Central memory CD8-positive, alpha-beta T cell (primary cell): ENCODE measurements at places on chromosomes 7 and 10.

- peaks cover 61% of the 10 kb centered on the region for H3K4me1 ChIP-seq
- H3K4me3 ChIP-seq, result peak overlapping the region; percentile 68
These were observed 6.5 kb downstream of the ARPC1B start for GRCh38 chr7:99380823-99381663.

- DNase-seq, result no peak
- H3K27ac ChIP-seq, result no peak overlapping the region
- H3K36me3 ChIP-seq, result no peaks in the 10 kb centered on the region
- H3K4me1 ChIP-seq, result no peaks in the 10 kb centered on the region
- no peak overlapping the region for H3K4me3 ChIP-seq
These were observed 349.1 kb downstream of the RPS24 start for GRCh38 chr10:78382772-78383171.

DNA sequence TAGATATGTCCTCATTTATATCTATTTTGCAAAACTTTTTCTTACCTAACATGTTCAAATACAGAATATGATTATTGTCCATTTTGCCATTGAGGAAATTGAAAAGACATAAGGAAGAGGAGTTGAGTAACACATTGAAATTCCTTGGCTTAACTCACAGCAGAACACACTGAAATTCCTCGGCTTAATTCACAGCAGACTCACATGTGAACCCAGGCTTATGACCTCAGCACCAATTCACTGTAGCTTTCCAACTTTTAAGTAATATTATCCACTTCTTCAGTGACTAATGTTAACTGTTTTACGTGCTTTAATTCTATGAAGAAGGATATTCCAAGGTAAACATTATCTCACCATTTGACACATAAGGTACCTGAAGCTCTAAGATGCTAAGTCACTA lies 597.5 kb upstream of the PFKP start:
- H3K4me1 ChIP-seq, result no peaks in the 10 kb centered on the region
- no peaks in the 10 kb centered on the region for H3K27me3 ChIP-seq
- no peak for DNase-seq
- H3K4me3 ChIP-seq, result no peak overlapping the region
- no peaks in the 10 kb centered on the region for H3K36me3 ChIP-seq

- no peak overlapping the region for H3K4me3 ChIP-seq
- H3K4me1 ChIP-seq, result no peaks in the 10 kb centered on the region
- no peak overlapping the region for H3K27ac ChIP-seq
These were observed 41.9 kb downstream of the SPAM1 start for GRCh38 chr7:123966936-123967335.

- no peak for DNase-seq
- H3K4me3 ChIP-seq, result no peak overlapping the region
- no peaks in the 10 kb centered on the region for H3K36me3 ChIP-seq
- peaks cover 65% of the 10 kb centered on the region for H3K27me3 ChIP-seq
- no peak overlapping the region for H3K27ac ChIP-seq
- no peaks in the 10 kb centered on the region for H3K4me1 ChIP-seq
These were observed 70.6 kb downstream of the CCDC71L start for GRCh38 chr7:106590209-106590816.

DNA sequence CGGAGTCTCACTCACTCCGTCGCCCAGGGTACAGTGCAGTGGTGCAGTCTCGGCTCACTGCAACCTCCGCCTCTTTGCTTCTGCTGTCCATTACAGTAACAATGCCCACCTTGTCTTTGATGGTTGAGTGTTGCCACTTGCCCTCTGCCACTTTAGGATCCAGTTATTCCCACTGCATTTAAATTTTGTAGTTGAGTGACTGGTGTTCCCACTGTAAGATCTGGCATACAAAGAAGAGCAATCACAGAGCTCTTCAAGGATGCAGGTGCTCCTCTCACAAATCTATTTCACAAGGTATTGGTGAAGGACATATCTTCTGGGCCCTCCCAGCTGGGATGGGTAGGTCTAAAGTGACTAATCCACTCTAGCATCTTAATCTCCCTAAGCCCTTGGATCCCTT lies 12.6 kb downstream of the PTER start:
- no peak overlapping the region for H3K4me3 ChIP-seq
- DNase-seq, result no peak
- peaks cover 5% of the 10 kb centered on the region for H3K36me3 ChIP-seq
- no peaks in the 10 kb centered on the region for H3K27me3 ChIP-seq
- H3K27ac ChIP-seq, result no peak overlapping the region

- H3K36me3 ChIP-seq, result peaks cover 30% of the 10 kb centered on the region
- H3K27me3 ChIP-seq, result no peaks in the 10 kb centered on the region
- H3K27ac ChIP-seq, result peak overlapping the region; percentile 95
- peak; percentile 21 for DNase-seq
These were observed 1.3 kb upstream of the ARID5B start for GRCh38 chr10:61899997-61900828.

GRCh38 chr7:115984105-115984504 lies 46.5 kb downstream of the TFEC start:
- no peaks in the 10 kb centered on the region for H3K36me3 ChIP-seq
- H3K27ac ChIP-seq, result no peak overlapping the region
- no peaks in the 10 kb centered on the region for H3K4me1 ChIP-seq
- no peak overlapping the region for H3K4me3 ChIP-seq
- DNase-seq, result no peak
- H3K27me3 ChIP-seq, result no peaks in the 10 kb centered on the region

- H3K27me3 ChIP-seq, result peaks cover 27% of the 10 kb centered on the region
- DNase-seq, result no peak
- H3K27ac ChIP-seq, result no peak overlapping the region
- no peak overlapping the region for H3K4me3 ChIP-seq
- H3K4me1 ChIP-seq, result peaks cover 5% of the 10 kb centered on the region
These were observed 352.2 kb downstream of the PRPF18 start for GRCh38 chr10:13938950-13939349.

GRCh38 chr7:98841179-98841997 lies 28.4 kb downstream of the TMEM130 start:
- H3K4me1 ChIP-seq, result peaks cover 6% of the 10 kb centered on the region
- no peak overlapping the region for H3K4me3 ChIP-seq
- peaks cover 21% of the 10 kb centered on the region for H3K27me3 ChIP-seq
- no peak overlapping the region for H3K27ac ChIP-seq

- no peak overlapping the region for H3K4me3 ChIP-seq
- H3K27me3 ChIP-seq, result peaks cover 10% of the 10 kb centered on the region
- peaks cover 2% of the 10 kb centered on the region for H3K36me3 ChIP-seq
- no peaks in the 10 kb centered on the region for H3K4me1 ChIP-seq
These were observed 370.8 kb downstream of the GRID1 start for GRCh38 chr10:85995791-85996190.

- no peaks in the 10 kb centered on the region for H3K36me3 ChIP-seq
- no peak overlapping the region for H3K4me3 ChIP-seq
- no peak overlapping the region for H3K27ac ChIP-seq
- H3K27me3 ChIP-seq, result peaks cover 22% of the 10 kb centered on the region
- DNase-seq, result no peak
These were observed 32.1 kb upstream of the PDSS1 start for GRCh38 chr10:26665080-26666048.

DNA sequence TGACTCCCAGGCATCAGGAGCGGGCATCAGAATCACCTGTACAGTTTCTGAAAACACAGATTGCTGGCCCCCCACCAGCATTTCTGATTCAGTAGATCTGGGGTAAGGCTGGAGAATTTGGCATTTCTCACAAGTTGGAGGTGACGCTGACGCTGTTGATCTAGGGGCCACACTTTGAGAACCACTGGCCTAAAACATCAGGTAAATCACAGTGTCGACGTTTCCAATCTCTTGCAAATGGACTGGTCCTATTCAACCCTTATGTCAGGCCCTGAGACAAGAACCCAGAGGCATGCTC lies 564.0 kb downstream of the KCNMA1 start:
- H3K36me3 ChIP-seq, result no peaks in the 10 kb centered on the region
- H3K4me3 ChIP-seq, result no peak overlapping the region
- no peak for DNase-seq
- H3K4me1 ChIP-seq, result no peaks in the 10 kb centered on the region
- peaks cover 21% of the 10 kb centered on the region for H3K27me3 ChIP-seq

GRCh38 chr10:22475651-22476600 lies 130.6 kb downstream of the SPAG6 start:
- H3K4me1 ChIP-seq, result peaks cover 7% of the 10 kb centered on the region
- H3K36me3 ChIP-seq, result peaks cover 5% of the 10 kb centered on the region
- H3K4me3 ChIP-seq, result peak overlapping the region; percentile 80
- H3K27ac ChIP-seq, result no peak overlapping the region
- H3K27me3 ChIP-seq, result peaks cover 60% of the 10 kb centered on the region
- DNase-seq, result no peak

GRCh38 chr7:46080595-46081159 lies 159.6 kb upstream of the IGFBP3 start:
- H3K4me3 ChIP-seq, result no peak overlapping the region
- no peaks in the 10 kb centered on the region for H3K4me1 ChIP-seq
- no peak overlapping the region for H3K27ac ChIP-seq
- no peak for DNase-seq
- no peaks in the 10 kb centered on the region for H3K27me3 ChIP-seq

DNA sequence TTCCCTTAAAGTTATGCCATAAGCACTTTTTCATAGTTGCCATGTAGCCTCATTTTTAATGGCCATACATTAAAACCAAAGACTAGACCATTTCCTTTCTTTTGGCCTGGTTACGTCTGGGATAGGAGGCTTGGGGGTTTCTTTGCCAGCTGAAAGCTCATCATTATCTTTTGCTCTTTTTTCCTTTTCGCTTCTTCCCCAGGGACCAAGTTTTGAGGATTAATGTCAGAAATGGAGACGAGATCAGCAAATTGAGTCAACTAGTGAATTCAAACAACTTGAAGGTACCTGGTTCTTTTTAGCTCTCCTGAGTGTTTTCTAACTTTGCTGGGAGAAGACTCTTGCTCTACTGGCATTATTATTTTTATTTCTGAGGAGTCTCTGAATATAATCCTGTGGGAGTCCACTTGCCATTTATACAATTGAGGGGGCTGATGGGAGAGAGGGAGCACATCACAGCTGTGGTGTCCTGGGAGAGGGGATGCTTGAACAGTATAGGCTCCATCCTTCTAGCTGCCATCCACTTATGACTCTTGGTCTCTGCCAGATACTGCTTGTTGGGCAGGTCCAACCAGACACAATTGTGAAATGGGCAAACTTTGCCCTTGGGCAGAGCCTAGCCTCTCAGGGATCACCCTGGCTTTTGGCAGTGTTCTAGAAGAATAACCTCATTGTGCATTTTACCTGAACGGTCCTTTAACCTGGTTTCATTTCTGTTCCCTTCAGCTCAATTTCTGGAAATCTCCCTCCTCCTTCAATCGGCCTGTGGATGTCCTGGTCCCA lies 5.8 kb downstream of the CPA4 start:
- no peak for DNase-seq
- no peaks in the 10 kb centered on the region for H3K4me1 ChIP-seq
- H3K27ac ChIP-seq, result no peak overlapping the region
- peaks cover 50% of the 10 kb centered on the region for H3K27me3 ChIP-seq

GRCh38 chr10:93535293-93535692 lies 31.2 kb upstream of the FFAR4 start:
- no peak overlapping the region for H3K27ac ChIP-seq
- no peak for DNase-seq
- H3K4me1 ChIP-seq, result no peaks in the 10 kb centered on the region
- peaks cover 45% of the 10 kb centered on the region for H3K27me3 ChIP-seq
- H3K4me3 ChIP-seq, result no peak overlapping the region
- H3K36me3 ChIP-seq, result no peaks in the 10 kb centered on the region

GRCh38 chr10:121493521-121493920 lies 104.7 kb downstream of the FGFR2 start:
- no peak overlapping the region for H3K4me3 ChIP-seq
- no peaks in the 10 kb centered on the region for H3K36me3 ChIP-seq
- H3K27ac ChIP-seq, result no peak overlapping the region
- H3K4me1 ChIP-seq, result no peaks in the 10 kb centered on the region
- H3K27me3 ChIP-seq, result no peaks in the 10 kb centered on the region

- H3K27ac ChIP-seq, result no peak overlapping the region
- no peaks in the 10 kb centered on the region for H3K27me3 ChIP-seq
- peaks cover 2% of the 10 kb centered on the region for H3K36me3 ChIP-seq
- H3K4me1 ChIP-seq, result peaks cover 20% of the 10 kb centered on the region
These were observed 73.1 kb upstream of the ITGB1 start for GRCh38 chr10:33031171-33031570.

DNA sequence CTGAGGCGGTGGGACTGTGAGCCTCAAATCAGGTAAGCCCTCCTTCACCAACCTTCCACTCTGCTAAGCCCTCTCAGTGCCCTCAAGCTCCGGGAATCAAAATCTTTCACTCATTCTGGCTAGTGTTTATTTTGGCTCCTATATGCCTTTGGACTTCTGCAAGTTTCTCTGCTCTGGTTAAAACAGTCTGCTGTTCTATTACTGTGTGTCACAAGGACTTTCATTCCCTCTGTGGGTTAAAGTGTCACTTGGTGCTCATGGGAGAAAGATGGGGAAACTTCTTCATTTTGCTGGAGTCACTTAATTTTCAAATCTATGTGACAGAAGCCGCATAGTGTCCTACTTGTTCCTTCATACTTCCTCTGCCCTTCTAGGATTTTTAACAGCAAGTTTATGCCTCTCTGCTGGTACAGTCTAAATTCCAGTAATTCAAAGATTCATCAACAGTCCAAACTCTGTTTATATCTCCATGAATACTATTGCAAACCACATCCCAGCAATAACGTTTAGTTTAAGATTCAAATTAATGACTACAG lies 61.3 kb downstream of the CD36 start:
- H3K27me3 ChIP-seq, result no peaks in the 10 kb centered on the region
- no peak overlapping the region for H3K27ac ChIP-seq
- no peak overlapping the region for H3K4me3 ChIP-seq
- DNase-seq, result no peak

DNA sequence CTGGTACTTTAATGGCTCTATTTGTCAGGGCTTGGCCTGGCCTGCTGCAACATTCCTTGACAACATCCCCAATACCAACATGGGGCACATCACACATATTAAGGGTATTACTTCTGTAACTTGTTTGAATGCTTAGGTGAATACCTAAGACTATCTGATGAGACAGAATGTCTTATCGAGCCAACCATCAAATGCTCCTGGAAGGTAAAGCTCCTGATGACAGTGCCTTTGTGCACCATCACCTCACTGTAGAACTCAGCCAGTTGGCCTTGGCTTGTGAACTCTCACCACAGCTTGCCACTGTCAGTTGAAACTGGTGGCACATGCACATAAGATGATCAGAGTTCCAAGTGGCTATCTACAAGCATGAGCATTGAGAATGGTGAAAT lies 3.7 kb upstream of the MYO1G start:
- peaks cover 77% of the 10 kb centered on the region for H3K4me1 ChIP-seq
- H3K36me3 ChIP-seq, result peaks cover 58% of the 10 kb centered on the region
- H3K27ac ChIP-seq, result peak overlapping the region; percentile 32
- H3K27me3 ChIP-seq, result no peaks in the 10 kb centered on the region
- no peak overlapping the region for H3K4me3 ChIP-seq

DNA sequence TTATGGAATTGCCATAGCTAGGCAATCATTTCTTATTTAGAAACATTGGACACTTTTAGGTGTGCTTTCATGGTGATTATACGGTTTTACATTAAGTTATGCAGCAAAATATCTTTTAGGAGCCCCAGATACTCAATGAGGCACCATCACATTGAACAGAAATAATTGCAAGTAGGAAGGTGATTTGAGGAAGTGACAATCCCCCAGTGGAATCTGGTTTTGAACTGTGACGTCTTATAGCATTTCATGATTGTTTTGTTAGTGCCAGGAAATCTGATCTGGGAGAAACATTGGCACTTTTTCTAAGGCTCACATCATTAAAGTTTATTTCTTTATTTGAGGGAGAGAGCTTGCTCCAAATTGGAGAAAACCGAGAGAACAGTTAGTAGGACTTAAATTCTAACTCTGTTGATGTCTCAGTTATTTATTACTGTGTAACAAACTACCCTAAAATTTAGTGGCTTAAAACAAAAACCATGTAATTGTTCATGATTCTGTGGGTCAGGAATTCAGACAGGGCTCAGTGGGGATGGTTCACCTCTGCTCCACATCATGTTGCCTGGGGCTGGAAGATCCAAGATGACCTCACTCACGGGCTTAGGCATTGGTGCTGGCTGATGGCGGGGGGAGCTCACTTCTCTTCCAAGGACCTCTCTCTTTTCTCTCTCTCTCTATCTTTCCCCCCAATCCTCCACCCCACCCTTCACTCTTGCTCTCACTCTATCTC lies 78.2 kb upstream of the STEAP1B start:
- peaks cover 4% of the 10 kb centered on the region for H3K27me3 ChIP-seq
- no peak for DNase-seq
- H3K4me1 ChIP-seq, result no peaks in the 10 kb centered on the region
- H3K4me3 ChIP-seq, result no peak overlapping the region
- H3K36me3 ChIP-seq, result no peaks in the 10 kb centered on the region
